Esophagus squamous epithelium (tissue), 5 donors: ENCODE measurements at places on chromosomes 11 and 22.

DNA sequence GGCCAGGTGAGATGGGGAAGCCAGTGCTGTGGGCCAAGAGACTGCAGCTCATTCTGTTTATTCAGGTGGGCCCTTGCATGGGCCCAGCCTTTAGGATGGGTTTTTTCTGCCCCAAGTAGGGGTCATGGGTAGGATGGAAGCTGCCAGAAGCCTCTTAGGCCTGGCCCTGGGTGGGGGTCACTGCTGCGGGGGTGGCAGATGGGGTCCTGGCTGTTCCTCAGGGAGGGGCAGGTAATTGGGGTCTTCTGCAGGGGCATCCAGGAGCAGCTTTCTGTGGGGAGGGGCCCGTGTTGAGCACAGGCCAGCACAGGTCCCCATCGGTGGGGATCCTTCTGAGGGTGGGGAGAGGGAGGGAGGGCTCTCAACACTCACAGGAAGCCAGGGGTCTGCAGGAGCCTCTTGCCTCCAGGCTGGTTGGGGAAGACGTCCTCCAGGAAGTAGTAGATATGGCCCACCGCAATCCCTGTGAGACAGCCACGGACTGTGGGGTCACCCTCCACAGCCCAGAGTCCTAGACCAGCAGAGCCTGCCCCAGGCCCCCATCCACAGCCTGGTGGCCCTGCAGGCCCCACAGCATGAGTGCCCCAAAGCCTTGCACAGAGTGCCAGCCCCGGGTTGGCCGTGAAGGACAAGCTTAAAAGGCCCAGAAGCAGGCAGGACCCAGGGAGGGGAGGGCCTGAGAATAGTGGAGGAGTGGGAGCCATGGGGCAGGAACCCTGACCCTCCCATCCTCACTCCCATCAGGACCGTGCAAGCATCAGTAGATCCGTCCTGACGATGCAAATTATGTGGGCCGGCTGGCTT lies 1.9 kb downstream of the DERL3 start:
- no peak for DNase-seq
- no peak overlapping the region for H3K27ac ChIP-seq
- H3K4me3 ChIP-seq, result no peak overlapping the region
- H3K36me3 ChIP-seq, result peaks cover 48% of the 10 kb centered on the region
- peaks cover 40% of the 10 kb centered on the region for H3K4me1 ChIP-seq
- no peaks in the 10 kb centered on the region for H3K27me3 ChIP-seq

GRCh38 chr11:112886434-112887370 lies 74.5 kb upstream of the NCAM1 start:
- H3K4me1 ChIP-seq, result peaks cover 5% of the 10 kb centered on the region
- DNase-seq, result no peak
- no peak overlapping the region for H3K4me3 ChIP-seq
- no peaks in the 10 kb centered on the region for H3K36me3 ChIP-seq
- peaks cover 30% of the 10 kb centered on the region for H3K27me3 ChIP-seq

- peaks cover 25% of the 10 kb centered on the region for H3K4me1 ChIP-seq
- H3K36me3 ChIP-seq, result no peaks in the 10 kb centered on the region
- no peak overlapping the region for H3K27ac ChIP-seq
- DNase-seq, result no peak
- H3K4me3 ChIP-seq, result no peak overlapping the region
- no peaks in the 10 kb centered on the region for H3K27me3 ChIP-seq
Measured at GRCh38 chr11:1198561-1199240, 24.2 kb upstream of the MUC5B start.

DNA sequence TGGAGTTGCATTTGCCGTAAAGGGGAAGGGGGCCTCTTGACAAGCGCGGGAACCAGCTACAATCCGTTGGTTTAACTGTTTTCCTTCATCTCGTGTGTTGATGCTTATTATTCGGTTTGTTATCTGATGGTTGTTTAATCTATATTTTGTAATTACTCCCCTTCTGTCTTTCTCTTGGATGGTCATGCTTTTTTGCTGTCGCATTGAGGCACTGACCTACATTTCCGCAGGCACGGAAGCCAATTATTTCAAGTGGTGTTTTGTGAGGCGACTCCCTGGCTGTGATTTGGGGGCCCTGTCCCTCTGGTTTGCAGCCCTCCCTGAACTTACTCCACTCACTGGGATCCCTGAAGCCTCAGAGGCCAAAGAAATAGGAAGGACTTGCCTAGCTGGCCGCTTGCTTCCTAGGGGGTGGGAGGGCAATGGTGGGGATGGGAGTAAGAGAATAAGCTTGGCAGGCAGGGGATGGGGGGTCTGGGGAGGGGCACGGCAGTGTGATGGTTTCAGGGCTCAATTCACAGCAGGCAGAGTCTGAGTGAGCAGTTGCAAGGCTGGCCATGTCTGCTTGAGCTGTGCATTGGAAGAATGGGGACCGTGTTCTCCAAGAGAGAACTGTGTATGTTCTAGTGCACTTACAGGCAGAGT lies 165.8 kb upstream of the B3GAT1 start:
- H3K27ac ChIP-seq, result no peak overlapping the region
- H3K36me3 ChIP-seq, result no peaks in the 10 kb centered on the region
- DNase-seq, result no peak
- no peak overlapping the region for H3K4me3 ChIP-seq

GRCh38 chr11:28480406-28480805 lies 372.2 kb downstream of the METTL15 start:
- DNase-seq, result no peak
- H3K4me1 ChIP-seq, result no peaks in the 10 kb centered on the region
- no peaks in the 10 kb centered on the region for H3K36me3 ChIP-seq
- H3K27ac ChIP-seq, result no peak overlapping the region
- no peak overlapping the region for H3K4me3 ChIP-seq

- peaks cover 27% of the 10 kb centered on the region for H3K4me1 ChIP-seq
- no peak overlapping the region for H3K27ac ChIP-seq
- H3K4me3 ChIP-seq, result no peak overlapping the region
- H3K27me3 ChIP-seq, result no peaks in the 10 kb centered on the region
- no peak for DNase-seq
Measured at GRCh38 chr22:17155941-17156340, 3.1 kb downstream of the HDHD5 start.

GRCh38 chr22:30646518-30647160 lies 11.1 kb downstream of the SLC35E4 start:
- H3K4me1 ChIP-seq, result peaks cover 8% of the 10 kb centered on the region
- no peaks in the 10 kb centered on the region for H3K27me3 ChIP-seq
- H3K4me3 ChIP-seq, result no peak overlapping the region
- H3K36me3 ChIP-seq, result no peaks in the 10 kb centered on the region

GRCh38 chr11:36407356-36407755 lies 102.7 kb downstream of the TRAF6 start:
- H3K27me3 ChIP-seq, result no peaks in the 10 kb centered on the region
- H3K36me3 ChIP-seq, result no peaks in the 10 kb centered on the region
- no peak overlapping the region for H3K27ac ChIP-seq
- no peak overlapping the region for H3K4me3 ChIP-seq

GRCh38 chr11:45805305-45806071 lies 539 bp downstream of the SLC35C1 start:
- peak overlapping the region; percentile 90 for H3K4me3 ChIP-seq
- H3K36me3 ChIP-seq, result no peaks in the 10 kb centered on the region
- peak; percentile 46 for DNase-seq
- peak overlapping the region; percentile 97 for H3K27ac ChIP-seq
- no peaks in the 10 kb centered on the region for H3K27me3 ChIP-seq

- H3K27ac ChIP-seq, result no peak overlapping the region
- no peaks in the 10 kb centered on the region for H3K4me1 ChIP-seq
- no peak for DNase-seq
- no peak overlapping the region for H3K4me3 ChIP-seq
- no peaks in the 10 kb centered on the region for H3K36me3 ChIP-seq
Measured at GRCh38 chr22:32106930-32107329, 52.2 kb downstream of the C22orf42 start.

GRCh38 chr11:130180491-130180890 lies 20.9 kb downstream of the ST14 start:
- DNase-seq, result no peak
- peaks cover 38% of the 10 kb centered on the region for H3K4me1 ChIP-seq
- no peaks in the 10 kb centered on the region for H3K27me3 ChIP-seq
- H3K27ac ChIP-seq, result peak overlapping the region; percentile 82

DNA sequence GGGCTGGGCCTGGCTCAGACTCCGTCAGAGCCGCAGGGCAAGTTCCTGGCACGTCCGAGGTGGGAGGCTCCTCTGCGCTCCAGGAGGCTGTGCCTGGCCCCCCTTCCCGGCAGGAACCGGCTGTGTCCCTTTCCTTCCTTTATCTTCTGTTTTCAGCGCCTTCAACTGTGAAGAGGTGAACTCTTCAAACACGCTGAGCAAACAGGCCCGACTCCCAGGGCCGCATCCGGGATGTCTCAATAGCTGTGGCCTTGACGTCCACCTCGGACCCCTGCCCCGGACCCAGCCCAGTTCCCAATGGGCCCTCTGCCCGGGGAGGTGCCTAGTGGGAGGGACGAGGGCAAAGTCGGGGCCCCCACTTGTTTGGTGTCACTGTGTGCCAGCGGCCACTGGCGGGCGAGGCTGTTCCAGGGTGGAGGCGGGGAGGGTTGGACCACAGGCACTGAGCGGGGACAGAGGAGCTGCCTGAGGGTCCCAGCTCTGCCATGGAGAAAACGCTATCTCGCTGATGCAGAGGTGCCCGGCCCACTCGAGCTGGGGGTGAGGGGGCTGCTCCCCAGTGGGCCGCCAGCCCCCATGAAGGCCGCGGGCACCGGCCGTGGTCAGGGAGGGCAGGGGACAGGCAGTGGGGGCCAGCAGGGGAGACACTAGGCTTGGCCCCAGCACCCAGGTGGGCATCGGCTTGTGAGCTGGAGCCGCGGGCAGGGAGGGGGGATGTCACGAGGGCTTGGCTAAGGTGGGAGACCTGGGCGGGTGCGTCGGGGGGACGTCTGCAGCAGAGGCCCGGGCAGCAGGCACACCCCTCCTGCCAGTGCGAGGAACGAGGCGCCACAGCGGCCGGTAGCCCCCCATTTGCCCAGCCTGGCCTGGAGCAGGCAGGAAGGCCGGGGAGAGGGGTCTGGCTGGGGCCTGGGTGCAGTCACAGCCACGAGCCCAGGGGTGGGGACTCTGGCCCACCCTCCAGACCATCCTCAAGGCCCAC lies 2.7 kb upstream of the MUC5B start:
- no peaks in the 10 kb centered on the region for H3K4me1 ChIP-seq
- H3K27me3 ChIP-seq, result no peaks in the 10 kb centered on the region
- DNase-seq, result no peak
- no peak overlapping the region for H3K4me3 ChIP-seq
